ENCODE measurements at places on chromosomes 5 and 9. TPM values are rescaled to one million over a fixed set of nuclear protein-coding genes. Genes with fewer than 3 reads are reported as not detected.

The DDX4 gene
- not detected for total RNA-seq

The C9orf153 gene
- 0.45 TPM for total RNA-seq

The STPG3 gene
- not detected for total RNA-seq

The PNPLA7 gene
- 5.4 TPM for total RNA-seq

The CENPK gene
- total RNA-seq = 1.4 TPM

The MACIR gene
- total RNA-seq = 13.8 TPM

DNA sequence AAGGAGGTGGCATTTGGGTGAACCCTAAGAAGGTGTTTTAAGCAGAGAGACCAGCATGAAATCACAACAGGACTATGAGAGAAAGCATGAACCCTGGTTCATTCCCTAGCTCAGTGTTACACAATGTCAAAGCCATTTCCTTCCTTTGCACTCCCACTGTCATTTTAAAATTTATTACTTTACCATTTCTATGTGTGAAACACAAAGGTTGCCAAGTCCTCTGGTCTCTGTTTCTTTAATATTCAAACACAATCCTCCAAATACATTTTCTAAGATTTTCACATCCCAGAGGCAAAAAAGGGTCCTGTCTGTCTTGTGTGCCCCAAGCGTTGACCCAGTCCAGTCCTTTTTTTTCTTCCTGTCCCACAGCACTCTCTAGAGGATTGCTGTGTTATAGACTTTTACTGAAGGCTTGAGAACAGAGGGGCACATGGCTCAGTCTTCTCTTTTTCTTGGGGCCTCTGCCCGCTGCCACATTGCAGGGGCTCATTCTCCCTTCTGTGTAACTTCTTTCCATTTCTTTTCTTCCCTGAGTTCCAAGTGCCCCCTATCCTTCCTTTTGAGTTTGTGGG is 78.6 kb upstream of the SLC28A3 start:
- DNase-seq = no peak

GRCh38 chr5:146368137-146368536 is 29.5 kb downstream of the POU4F3 start:
- DNase-seq = peak; percentile 29

DNA sequence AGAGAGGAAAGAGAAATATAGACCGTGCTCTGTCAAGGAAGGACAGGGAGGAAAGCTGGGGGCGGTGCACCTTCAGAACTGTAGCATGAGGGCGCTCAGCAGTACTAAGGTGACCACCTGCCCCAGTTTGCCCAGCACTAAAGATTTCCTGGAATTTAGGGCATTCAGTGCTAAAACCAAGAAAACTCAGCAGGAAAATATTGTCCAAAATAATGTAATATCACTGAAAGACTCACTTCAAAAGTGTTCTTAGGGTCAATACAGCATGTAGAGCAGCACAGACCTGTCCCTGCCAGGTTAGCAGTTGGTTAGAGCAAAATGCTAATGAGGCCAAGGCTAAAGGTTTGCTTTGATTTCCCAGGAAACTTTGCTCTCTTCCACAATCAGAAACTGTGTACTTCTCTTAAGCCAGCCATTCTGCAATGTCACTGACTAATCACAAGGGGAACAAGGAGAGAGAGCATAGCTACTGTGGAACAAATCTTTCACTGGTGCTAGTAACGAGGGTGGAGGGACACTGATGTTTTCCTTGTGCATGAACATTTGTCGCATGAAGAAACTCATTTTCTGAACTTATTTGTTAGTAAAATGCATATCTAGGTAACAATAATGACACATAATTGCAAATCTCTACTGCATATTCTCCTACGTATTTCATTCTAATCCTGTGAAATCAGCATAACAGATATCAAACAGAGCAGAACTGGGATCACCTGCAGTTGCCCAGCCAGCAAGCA is 53.0 kb upstream of the GRAMD2B start:
- no peak for DNase-seq

DNA sequence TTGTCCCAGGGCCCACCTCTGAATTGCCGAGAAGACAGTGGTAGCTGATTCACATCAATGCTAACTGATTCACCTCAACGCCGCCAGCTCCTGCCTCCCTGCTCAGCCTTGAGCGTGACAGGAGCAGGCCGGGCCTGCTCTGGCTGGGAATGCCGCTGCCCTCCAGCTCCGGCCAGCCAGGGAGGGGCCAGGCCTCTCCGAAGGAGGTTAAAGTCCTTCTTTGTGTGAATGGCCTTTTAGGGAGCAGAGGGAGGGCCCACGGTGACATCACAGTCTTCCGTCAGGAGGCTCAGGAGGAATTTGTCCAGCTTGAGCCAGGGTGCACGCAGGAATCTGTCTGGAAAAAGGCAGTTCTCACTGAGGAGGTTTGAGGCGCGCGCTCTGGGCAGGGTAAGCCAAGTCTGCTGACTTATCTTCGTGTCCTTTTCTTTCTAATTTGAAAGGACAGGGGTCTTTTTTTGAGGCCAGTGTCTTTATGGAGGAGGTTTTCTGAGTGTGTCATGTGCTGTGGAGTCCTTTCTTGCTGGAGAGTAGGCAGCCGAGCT is 82.7 kb downstream of the C9orf152 start:
- peak; percentile 99 for DNase-seq

- DNase-seq = peak; percentile 30
Measured at GRCh38 chr5:175809531-175810121, 61.8 kb upstream of the CPLX2 start.

- DNase-seq = no peak
Measured at GRCh38 chr5:179217956-179218942, 127.0 kb downstream of the ADAMTS2 start.

GRCh38 chr5:138354387-138354786 is 1.9 kb downstream of the KDM3B start:
- no peak for DNase-seq

DNA sequence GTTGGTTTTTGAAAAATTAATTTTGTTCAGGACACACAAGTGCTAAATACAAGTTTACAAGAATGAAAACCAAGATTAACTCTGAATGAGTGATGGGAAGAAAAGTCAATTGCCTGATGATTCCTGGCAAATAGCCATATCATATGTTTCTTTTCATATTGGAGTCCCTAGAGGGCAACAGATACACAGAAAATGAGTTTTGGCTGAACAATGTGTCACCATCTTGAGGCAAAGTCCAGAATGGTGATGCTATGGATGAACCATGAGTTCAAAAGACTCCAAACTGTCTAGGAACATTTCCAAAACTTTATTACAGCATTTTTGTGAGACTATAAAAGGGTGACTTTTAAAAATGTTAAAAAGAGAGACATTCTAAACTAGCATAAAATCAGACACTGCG is 382.9 kb downstream of the TMEM161B start:
- no peak for DNase-seq

DNA sequence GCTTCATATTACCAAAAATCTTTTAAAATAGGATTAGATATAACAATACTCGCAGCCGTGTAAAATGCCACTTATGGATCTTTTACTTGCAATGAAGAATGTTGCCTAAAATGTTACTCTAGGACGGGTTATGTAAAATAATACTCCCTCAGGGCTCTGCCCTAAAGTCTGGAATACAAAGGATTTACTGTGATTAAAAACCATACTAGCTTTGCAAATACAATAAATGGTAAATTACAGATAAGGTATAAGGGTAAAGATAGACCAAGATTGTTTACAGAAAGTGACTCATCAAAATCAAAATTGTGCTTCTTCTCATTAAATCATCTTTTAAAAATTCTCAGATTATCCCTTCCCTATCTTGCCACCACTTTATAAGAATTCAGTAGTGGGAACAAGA is 163.6 kb downstream of the MEF2C start:
- no peak for DNase-seq

- no peak for DNase-seq
Measured at GRCh38 chr5:117149312-117149711, 574.7 kb upstream of the SEMA6A start.

DNA sequence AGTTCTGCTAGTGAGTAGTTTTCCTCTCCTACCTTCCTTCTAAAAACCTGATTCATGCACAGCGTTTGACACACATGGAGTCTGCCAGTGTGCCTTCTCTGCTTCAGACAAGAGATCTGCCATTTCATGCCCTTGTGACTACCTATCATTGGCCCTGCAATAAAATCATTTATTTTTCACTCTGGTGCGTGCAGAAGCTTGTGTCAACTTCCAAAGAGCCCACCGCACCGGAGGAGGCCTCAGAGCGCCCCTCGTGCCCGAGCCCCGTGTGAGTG is 13.7 kb downstream of the HNRNPH1 start:
- DNase-seq = no peak

DNA sequence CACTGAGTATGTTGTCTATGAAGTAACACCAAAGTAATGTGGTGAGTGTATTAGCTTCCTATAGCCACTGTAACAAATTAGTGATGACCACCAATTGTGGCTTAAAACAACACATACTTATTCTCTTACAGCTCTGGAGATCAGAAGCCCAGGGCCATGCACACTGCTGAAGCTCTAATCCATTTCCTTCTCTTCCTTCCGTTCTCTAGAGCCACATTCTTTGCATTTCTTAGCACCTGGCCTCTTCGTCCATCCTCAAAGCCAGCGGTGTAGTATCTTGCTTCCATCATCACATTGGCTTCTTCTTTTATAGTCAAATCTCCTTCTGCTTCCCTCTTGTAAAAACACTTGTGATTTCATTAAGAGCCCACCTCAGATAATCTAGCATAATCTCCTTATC is 230.3 kb upstream of the RFX3 start:
- no peak for DNase-seq

GRCh38 chr5:143695941-143696340 is 116.0 kb upstream of the HMHB1 start:
- DNase-seq = no peak

DNA sequence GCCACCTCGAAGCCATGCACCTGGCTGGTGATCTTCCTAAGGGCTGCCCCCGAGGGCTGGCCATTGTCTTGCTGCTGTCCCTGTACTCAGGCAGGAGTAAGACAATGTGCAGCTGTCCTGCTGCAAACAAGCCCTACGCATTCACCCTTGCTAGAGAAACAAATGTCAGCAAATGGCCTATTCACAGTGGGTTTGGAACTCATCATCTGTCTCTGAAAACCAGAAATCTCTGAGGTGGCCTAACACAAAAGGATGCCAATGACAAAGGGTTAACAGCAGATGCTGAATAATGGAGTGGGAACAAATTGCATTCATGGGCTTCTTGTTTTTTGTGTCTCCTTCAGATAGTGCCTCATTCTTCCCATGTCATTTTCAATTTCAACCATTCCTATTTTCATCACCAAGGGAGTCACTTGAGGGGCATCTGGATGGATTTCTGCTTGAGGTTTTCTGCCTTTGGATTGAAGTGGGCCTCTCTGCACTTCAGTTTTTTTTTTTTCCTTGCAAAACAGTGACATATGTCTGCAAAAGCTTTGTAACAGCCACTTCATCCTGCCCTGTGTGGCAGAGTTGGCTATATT is 261.6 kb upstream of the VLDLR start:
- DNase-seq = no peak

GRCh38 chr5:133933670-133934295 is 34.6 kb downstream of the C5orf15 start:
- no peak for DNase-seq

Measured in fibroblast of the aortic adventitia (primary cell).